HT1080 (cell line): ENCODE measurements at places on chromosomes 12 and 14. TPM values are rescaled to one million over a fixed set of nuclear protein-coding genes. Genes with fewer than 3 reads are reported as not detected.

- no peak for DNase-seq
These were observed 10.9 kb downstream of the RGS6 start for GRCh38 chr14:71942904-71943694.

- DNase-seq: no peak
These were observed 66.0 kb downstream of the MIPOL1 start for GRCh38 chr14:37263656-37264236.

DNA sequence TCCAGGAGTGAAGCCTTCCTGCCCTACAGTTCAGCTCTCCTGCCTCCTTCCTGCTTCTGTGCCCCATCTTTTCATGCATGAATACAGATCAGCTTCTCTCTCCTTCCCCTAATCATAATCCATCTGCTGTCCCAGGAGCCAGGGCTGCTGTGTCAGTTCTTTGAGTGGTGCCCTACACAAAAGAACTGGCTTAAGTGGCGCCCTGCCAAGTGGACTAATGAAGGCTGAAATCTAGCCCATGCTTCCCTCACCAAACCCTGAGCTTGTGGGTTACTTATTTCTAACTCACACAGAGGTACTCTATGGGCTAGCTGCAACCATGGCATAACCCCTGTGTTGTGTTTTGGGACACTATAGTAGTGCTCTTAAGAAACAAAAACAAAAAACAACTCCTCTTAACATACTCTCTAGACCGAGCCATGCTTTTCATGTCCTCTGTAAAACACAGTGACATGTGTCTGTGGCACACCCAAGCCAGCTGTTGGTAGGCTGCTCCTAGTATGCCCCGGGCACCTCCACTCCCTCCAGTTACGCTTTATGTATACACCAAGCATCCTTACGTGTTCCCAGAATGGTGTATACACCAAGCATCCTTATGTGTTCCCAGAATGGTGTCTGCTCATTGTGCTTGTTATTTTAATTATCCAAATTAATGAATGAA, 19.3 kb upstream of the ETV6 start:
- no peak for DNase-seq

PDE3A gene
- 0.40 and 0.43 TPM in 2 replicates for total RNA-seq
